ENCODE measurements at places on chromosomes 3 and 15.

GRCh38 chr15:91970142-91970541 lies 116.6 kb downstream of the SLCO3A1 start:
- DNase-seq: peak; percentile 86

- DNase-seq: no peak
These were observed 51.3 kb downstream of the GPD1L start for GRCh38 chr3:32157600-32158264.

DNA sequence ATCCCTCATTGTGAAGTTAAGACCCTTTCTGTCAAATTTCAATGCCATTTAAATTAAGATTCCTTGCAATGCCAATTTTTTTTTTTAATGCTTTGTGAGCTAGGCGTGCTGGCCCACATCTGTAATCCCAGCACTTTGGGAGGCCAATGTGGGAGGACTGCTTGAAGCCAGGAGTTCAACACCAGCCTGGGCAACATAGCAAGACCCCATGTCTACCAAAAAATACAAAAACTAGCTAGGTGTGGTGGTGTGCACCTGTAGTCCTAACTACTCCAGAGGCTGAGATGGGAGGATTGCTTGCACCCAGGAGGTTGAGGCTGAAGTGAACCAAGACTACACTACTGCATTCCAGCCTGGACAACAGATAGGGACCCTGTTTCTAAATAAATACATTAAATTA lies 5.6 kb upstream of the SH3BP5 start:
- no peak for DNase-seq

DNA sequence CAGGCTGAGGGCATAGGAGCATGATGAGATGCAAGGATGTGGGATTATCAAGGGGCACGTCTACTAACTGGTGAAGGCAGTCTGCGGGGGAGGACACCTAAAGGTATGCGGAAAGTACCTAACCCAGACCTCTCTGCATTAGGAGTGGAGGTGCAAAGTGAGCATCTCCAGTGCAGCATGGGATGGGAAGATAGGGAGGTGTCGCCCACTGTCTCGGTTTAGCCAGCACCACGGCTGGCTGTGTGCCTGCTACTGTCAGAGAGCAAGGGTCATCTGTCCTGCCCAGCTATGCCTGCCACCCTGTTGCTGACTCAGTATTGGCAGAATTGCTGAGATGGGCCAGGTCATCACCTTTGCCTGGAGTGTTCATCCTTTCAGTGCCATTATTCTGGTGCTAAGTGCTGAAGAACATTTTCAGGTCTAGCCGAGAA lies 40.1 kb downstream of the OXNAD1 start:
- no peak for DNase-seq

- DNase-seq: peak; percentile 60
These were observed 84.6 kb upstream of the DCBLD2 start for GRCh38 chr3:98986073-98986472.

DNA sequence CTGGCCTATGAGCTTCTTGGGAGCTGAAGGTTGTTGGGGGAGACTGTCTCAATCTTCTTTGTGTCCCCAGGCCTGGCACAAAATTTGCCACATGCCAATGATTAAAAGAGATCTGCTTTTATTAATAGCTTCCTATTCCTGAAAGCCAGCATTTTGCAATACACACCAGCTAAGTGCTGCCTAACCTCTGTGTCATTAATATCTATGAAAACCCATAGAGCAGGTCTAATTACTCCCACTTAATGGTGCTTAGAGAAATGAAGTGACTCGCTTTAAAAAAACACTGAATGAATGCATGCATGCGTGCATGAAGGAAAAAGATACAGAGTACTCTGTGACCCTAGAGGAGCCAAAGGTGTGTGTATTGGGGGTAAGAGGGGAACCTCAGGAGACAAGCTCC lies 55.0 kb downstream of the SLC6A1 start:
- no peak for DNase-seq

- DNase-seq: no peak
These were observed 190.4 kb downstream of the MBNL1 start for GRCh38 chr3:152459118-152459515.

GRCh38 chr15:89814112-89814742 lies 425 bp downstream of the ANPEP start:
- DNase-seq: peak; percentile 57

DNA sequence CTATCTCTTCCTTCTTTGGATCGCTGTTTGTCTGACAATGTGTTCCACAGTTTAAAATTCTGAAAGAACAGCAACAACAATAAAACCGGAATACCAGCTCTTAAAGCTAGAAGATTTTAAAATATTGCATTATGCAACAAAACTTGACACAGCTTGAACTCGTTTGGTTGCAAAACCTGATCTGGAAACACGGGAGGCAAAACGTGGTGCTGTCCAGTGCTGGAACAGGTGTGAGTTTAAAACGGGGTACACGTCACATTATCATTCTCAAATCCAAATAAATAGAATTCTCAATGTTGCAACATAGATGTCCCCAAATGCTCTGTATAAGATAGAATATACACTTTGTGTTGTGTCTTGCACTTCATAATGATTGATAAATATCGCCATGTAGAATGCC lies 110.9 kb upstream of the LYSMD4 start:
- DNase-seq: no peak

- DNase-seq: no peak
These were observed 211.2 kb upstream of the TLE3 start for GRCh38 chr15:70308735-70309434.

DNA sequence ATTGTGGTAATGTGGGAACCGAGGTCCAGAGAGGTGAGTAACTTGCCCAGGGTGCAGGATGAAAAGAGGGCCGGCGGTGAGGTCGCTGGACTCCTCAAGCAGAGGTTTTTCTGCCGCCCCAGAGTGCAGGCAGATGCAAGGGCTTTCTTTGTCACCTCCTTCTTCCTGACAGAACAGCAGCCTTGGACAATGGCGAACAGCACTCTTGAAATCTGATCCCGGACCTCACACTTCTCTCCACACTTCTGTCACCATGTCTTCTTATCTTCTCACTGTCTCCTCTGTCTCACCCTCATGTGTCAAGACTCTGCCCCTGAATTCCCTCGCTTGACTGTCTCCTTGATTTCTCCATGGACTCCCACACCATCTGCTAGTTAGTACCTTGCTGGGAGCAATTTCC lies 15.4 kb upstream of the VPS8 start:
- no peak for DNase-seq

- no peak for DNase-seq
These were observed 50.8 kb downstream of the CRYBG3 start for GRCh38 chr3:97872525-97873042.

GRCh38 chr3:126907557-126907956 lies 75.4 kb upstream of the PLXNA1 start:
- DNase-seq: no peak

DNA sequence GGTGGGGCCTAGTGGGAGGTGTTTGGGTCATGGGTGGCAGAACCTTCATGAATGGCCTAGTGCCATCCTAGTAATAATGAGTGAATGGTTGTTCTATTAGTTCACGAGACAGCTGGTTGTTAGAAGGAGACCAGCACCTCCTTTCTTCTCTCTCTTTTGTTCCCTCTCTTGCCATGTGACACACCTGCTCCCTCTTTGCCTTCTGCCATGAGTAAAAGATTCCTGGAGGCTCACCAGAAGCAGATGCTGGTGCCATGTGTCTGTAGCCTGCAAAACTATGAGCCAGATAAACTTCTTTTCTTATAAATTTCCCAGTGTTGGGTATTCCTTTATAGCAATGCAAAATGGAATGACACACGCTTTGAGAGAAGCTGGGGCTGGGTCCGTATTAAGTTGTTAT lies 89.0 kb upstream of the SLC4A7 start:
- DNase-seq: no peak

DNA sequence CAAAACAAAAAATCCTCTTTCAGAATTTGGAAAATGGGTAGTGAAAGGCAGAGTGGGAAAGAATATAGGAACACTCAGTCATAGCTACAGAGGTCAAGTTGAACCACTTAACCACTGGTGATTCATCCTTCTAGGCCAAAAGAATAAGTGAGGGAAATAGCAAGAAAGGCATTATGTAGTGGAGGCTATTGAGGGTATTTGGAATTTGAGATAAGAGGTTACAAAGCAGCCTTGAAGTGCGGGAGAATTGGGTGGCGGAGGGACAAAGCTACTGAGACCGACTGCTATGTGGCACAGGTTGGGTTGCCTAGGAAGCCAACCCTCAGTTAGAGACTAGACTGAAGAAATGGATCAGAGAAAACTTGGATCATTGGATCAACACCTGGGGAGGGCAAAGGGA lies 109.5 kb downstream of the SYNPR start:
- DNase-seq: no peak

DNA sequence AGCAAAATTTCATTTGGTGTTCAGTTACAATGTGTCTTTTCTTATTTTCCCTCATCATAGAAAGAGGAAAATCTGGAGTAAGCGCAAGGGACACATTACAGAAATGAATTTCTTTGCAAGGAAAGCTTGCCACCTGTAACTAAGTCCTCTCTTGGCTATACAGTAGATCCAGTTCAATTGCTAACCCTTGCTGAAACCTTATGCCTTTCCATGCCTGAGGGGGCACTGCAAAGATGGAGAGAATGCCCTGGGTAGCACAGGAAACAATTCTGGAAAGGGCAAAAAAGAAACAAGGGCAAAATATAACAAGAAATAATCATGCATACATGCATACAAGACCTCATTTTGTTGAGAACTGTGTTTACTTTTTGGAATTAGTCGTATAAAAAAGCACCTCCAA lies 4.3 kb downstream of the CADM2 start:
- no peak for DNase-seq

- DNase-seq: no peak
These were observed 43.5 kb downstream of the PDZRN3 start for GRCh38 chr3:73581134-73581846.

- DNase-seq: no peak
These were observed 8.2 kb downstream of the MAP2K1 start for GRCh38 chr15:66394915-66395314.

- DNase-seq: peak; percentile 64
These were observed 64.4 kb downstream of the ABI3BP start for GRCh38 chr3:100928638-100929428.

DNA sequence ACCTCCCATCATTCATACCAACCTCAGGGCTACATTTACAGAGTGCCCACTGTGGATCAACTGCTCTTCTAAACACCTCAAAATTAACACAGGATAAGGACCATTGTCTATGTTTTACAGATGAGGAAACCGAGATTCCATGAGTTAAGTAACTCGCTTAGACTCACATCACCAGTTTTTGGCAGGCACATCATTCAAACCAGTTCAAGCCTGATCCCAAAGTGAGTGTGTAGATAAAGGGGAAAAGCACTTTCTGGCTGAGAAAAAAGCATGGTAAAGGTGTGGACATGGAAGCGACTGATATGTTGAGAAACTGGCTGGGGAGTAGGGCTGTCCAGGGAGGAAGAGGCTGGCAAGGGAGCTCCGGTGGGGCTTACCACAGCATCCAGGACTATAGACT lies 193.7 kb upstream of the RORA start:
- DNase-seq: no peak

DNA sequence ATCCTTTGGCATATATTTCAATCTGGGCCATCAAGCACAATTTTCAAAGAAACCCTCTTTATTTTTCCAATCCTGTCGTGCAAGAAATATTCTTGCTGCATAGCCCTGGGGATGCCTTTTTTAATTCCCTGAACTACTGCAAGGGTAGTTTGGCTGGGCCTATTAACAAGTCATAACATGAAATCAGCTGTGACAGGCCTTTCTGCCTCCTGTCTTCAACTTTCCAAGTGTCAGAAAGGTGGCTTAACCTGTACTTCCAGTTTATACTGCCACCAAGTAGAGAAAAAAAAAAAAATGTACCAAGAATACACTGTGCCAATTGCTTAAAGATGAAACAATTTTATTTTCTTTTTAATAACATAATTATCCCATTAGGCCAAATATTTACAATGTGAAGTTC lies 32.4 kb upstream of the SPPL2A start:
- DNase-seq: no peak

DNA sequence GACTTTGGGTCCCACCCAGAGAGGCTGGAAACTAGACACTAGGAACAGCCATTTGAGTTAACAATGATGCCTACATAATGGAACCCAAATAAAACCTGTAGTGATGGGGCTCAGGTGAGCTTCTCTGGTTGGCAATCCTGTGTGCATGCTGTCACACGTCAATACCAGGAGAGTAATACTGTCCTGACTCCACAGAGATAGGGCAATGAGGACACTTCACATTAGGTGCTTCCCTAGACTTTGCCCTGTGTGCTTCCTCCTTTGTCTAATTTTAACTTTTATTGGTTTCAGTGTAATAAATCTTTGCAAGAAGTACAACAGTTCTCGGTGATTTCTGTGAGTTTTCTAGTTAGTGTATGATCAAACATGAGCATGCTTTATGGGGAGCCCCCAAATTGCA lies 281.8 kb upstream of the ARRDC4 start:
- no peak for DNase-seq

DNA sequence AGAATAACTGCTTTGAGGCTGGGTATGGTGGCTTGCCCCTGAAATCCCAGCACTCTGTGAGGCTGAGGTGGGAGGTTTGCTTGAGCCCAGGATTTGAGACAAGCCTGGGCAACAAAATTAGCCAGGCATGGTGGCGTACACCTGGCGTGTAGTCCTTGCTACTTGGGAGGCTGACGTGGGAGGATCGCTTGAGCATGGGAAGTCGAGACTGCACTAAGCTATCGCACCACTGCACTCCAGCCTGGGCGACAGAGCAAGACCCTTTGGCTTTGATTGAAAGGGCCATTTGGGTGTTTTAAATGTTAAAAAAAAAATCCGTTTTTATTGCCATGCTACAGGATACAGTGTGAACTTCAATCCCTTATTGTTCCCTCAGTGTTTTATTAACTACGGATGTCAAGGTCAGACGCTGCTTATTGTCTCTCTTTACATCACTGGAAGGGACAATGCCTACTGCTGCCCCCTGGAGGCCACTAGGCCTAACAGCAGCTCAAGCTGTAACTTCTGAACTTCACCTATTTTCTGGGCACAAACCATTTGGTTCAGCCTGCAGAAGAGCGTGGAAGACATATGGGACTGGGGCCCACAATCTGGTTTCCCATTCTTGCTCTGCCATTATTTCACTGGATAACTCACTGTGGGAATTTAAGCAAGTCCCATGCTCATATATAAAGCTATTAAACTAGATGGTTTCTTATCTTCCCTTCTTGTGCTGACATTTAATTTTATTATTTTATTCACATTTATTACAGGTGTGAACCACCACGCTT lies 15.3 kb upstream of the IREB2 start:
- peak; percentile 79 for DNase-seq

All from AG20443 (cell line).